ENCODE measurements at places on chromosomes 2 and 18. TPM values are rescaled to one million over a fixed set of nuclear protein-coding genes. Genes with fewer than 3 reads are reported as not detected.

Gene FTCDNL1
- polyA plus RNA-seq: 1.6 TPM

Gene MARCO
- polyA plus RNA-seq: 833 TPM

Gene MORN2
- 28.1 TPM for polyA plus RNA-seq

Gene SPP2
- not detected for polyA plus RNA-seq

Gene ELOA2
- not detected for polyA plus RNA-seq

Gene ASAP2
- polyA plus RNA-seq: 7.4 TPM

Gene CRACDL
- 15.0 TPM for polyA plus RNA-seq

Gene MEIS1
- polyA plus RNA-seq: 9.0 TPM

Gene QPCT
- 3.0 TPM for polyA plus RNA-seq

Gene SLC8A1
- polyA plus RNA-seq: 1.2 TPM

Gene SPATA3
- not detected for polyA plus RNA-seq

Gene OTX1
- polyA plus RNA-seq: 0.39 TPM

Gene SERPINB11
- polyA plus RNA-seq: 0.52 TPM

Gene FHOD3
- 1.3 TPM for polyA plus RNA-seq

Gene KANSL1L
- polyA plus RNA-seq: 6.1 TPM

Gene MAB21L4
- 4.9 TPM for polyA plus RNA-seq

Gene GLB1L
- polyA plus RNA-seq: 7.5 TPM

Gene C2orf66
- polyA plus RNA-seq: 0.18 TPM

Gene NEMP2
- 0.85 TPM for polyA plus RNA-seq

Gene XDH
- polyA plus RNA-seq: 0.48 TPM

Gene CPLX4
- 0.01 TPM for polyA plus RNA-seq

Gene GCKR
- 0.73 TPM for polyA plus RNA-seq

Gene ANKRD62
- polyA plus RNA-seq: not detected

Gene ABCG8
- polyA plus RNA-seq: not detected

Gene GPR35
- 3.9 TPM for polyA plus RNA-seq

Gene SMYD1
- not detected for polyA plus RNA-seq

Gene KCNJ13
- not detected for polyA plus RNA-seq

Gene CIDEA
- polyA plus RNA-seq: not detected

Gene TPRKB
- 33.3 TPM for polyA plus RNA-seq

Gene CTLA4
- polyA plus RNA-seq: 0.10 TPM

Gene CPO
- polyA plus RNA-seq: 0.14 TPM

Gene PAX8
- polyA plus RNA-seq: 3.8 TPM

Gene RAB17
- polyA plus RNA-seq: 19.3 TPM

Gene FAP
- polyA plus RNA-seq: 2.8 TPM

Gene FAM136A
- polyA plus RNA-seq: 37.0 TPM

Gene TRIM54
- 0.10 TPM for polyA plus RNA-seq

Gene LTBP1
- polyA plus RNA-seq: 11.1 TPM

Gene STAT4
- 6.7 TPM for polyA plus RNA-seq

Gene CRYGC
- polyA plus RNA-seq: not detected

Gene POTEE
- polyA plus RNA-seq: not detected

Gene CD207
- polyA plus RNA-seq: 0.06 TPM

Gene CYP20A1
- 13.6 TPM for polyA plus RNA-seq

Gene OTOS
- not detected for polyA plus RNA-seq

All from lung (tissue), 17 donors.